ENCODE measurements at places on chromosomes 1 and 21. TPM values are rescaled to one million over a fixed set of nuclear protein-coding genes. Genes with fewer than 3 reads are reported as not detected.

DNA sequence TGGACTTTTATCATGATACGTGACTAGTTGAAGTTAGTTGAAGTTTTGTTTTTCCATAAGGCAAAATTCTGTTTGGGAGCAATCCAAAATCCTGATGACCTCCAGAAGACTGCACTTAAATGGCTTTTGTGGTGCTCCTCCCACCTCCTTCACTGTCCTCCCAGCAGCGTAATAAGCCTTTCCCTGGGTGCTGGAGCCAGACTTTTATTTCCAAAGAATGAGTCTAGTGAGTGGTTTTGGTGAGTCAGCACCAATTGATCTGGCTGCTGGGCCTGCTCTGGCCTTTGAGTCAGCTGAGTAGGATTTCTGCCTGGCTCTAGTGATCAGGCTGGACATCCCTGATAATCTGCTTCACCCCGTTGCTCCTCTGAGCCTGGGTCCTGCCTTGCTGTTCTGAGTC lies 21.7 kb upstream of the KCND3 start:
- H3K4me3 ChIP-seq = no peak overlapping the region
- H3K27ac ChIP-seq = no peak overlapping the region
- H3K27me3 ChIP-seq = no peaks in the 10 kb centered on the region

The TCHHL1 gene
- polyA plus RNA-seq = not detected

GRCh38 chr1:34865981-34866761 lies 6.6 kb upstream of the SMIM12 start:
- H3K27ac ChIP-seq = peak overlapping the region; percentile 83
- no peaks in the 10 kb centered on the region for H3K36me3 ChIP-seq

DNA sequence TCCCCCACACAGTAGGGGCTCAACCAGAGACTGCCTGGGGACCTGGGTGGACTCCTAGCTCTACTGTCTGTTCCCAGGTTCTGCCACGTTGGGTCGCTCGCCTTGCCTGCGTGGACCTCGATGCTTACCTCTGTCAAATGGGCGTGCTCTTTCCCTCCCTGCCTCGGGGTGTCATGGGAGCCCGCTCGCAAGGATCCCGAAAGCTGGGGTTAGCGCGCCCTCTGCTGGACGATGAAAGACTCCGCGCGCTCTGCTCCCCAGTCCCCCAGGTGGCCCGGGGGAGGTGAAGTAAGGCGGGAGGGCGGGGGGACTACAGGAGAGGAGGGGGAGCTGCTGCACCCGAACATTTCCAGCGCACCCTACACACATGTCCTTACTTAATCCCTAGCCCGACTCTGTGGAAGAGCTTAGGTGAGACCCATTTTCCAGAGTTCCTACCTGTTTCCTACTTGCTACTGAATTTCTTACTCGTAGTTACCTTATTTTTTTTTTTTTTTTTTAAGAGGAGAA lies 2.3 kb upstream of the BSND start:
- peak overlapping the region; percentile 35 for H3K4me3 ChIP-seq
- peaks cover 14% of the 10 kb centered on the region for H3K4me1 ChIP-seq
- no peaks in the 10 kb centered on the region for H3K27me3 ChIP-seq
- H3K27ac ChIP-seq = no peak overlapping the region

The KCNN3 gene
- not detected for polyA plus RNA-seq

The SPATA17 gene
- polyA plus RNA-seq = not detected

- DNase-seq = no peak
- no peak overlapping the region for H3K27ac ChIP-seq
- H3K4me1 ChIP-seq = no peaks in the 10 kb centered on the region
- H3K36me3 ChIP-seq = no peaks in the 10 kb centered on the region
These were observed 14.0 kb upstream of the SGIP1 start for GRCh38 chr1:66519992-66520391.

The UBXN11 gene
- polyA plus RNA-seq = 13.6 TPM

GRCh38 chr1:190129366-190129765 lies 348.3 kb downstream of the BRINP3 start:
- DNase-seq = no peak
- no peak overlapping the region for H3K27ac ChIP-seq
- no peaks in the 10 kb centered on the region for H3K4me1 ChIP-seq
- no peaks in the 10 kb centered on the region for H3K27me3 ChIP-seq
- no peaks in the 10 kb centered on the region for H3K36me3 ChIP-seq

Measured in naive thymus-derived CD4-positive, alpha-beta T cell (primary cell).